Neural crest cell (in vitro differentiated cells): ENCODE measurements at places on chromosomes 4 and X. TPM values are rescaled to one million over a fixed set of nuclear protein-coding genes. Genes with fewer than 3 reads are reported as not detected.

The DDX53 gene
- total RNA-seq = not detected in 2 replicates

DNA sequence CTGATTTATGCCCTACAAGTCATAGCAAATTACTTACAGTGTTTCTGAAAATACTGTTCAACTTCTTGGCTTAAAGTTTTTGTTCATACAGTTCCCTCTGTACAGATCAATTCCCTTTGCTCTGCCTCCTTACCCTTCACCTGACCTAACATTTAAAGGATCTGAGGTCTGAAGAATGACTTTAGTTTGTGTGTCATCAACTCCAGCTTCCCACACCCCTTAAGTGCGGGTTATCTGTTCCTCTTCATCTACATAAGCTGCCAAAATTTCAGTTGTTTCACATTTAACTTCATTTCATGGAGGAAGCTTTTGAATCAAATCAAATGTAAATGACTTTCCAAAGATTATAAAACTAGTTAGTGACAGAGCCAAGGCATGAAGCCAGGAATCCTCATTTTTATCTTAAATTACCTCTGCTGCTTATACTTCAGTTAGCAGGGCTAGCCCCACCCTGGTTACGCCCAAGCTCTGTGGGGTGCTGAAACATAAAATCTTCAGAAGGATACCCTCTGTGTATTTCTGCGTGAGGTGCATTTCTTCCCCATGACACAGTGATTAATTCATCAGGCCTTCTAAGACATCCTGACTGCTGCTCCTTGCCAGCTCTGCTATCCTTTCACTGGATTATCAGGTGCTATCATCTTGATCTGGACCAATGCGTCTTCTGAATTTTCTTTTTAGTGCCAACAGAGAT, 16.5 kb downstream of the CXCL1 start:
- peaks cover 3% of the 10 kb centered on the region for H3K27me3 ChIP-seq
- no peaks in the 10 kb centered on the region for H3K4me1 ChIP-seq
- H3K36me3 ChIP-seq = no peaks in the 10 kb centered on the region

The PPP4R3C gene
- not detected in 2 replicates for total RNA-seq

DNA sequence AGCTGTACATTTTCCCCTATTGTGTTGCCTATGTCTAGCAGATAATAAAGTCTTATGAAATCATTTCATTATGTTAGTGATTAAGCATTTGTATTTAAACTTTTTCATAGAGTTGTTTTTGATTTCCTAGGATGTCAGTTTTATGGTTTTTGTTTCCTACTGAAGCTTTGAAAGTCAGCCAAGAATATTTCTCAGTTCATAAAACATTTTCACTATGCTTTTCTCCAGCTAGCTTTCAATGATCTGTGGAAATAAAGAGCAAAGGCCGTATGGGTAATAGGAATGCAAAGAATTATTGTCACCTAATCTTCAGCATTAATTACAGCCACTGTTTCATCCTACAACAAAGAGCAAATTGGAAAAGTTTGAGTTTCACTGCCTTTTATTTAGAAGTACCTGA, 145.7 kb upstream of the NUDT6 start:
- no peak for DNase-seq
- H3K36me3 ChIP-seq = no peaks in the 10 kb centered on the region
- H3K27ac ChIP-seq = no peak overlapping the region
- H3K27me3 ChIP-seq = no peaks in the 10 kb centered on the region
- peaks cover 3% of the 10 kb centered on the region for H3K4me1 ChIP-seq

The MAGEA10 gene
- not detected in 2 replicates for total RNA-seq

The COQ2 gene
- 19.7 and 21.9 TPM in 2 replicates for total RNA-seq

- H3K4me1 ChIP-seq = peaks cover 59% of the 10 kb centered on the region
- peaks cover 2% of the 10 kb centered on the region for H3K27me3 ChIP-seq
- DNase-seq = peak; percentile 15
- H3K27ac ChIP-seq = no peak overlapping the region
These were observed 2.8 kb downstream of the RTL5 start for GRCh38 chrX:72128881-72129280.

The SYTL5 gene
- 0.05 TPM in 1 of 2 replicates, not detected in the other for total RNA-seq

The CSAG2 gene
- total RNA-seq = not detected in 2 replicates

The SSX1 gene
- total RNA-seq = not detected in 2 replicates

DNA sequence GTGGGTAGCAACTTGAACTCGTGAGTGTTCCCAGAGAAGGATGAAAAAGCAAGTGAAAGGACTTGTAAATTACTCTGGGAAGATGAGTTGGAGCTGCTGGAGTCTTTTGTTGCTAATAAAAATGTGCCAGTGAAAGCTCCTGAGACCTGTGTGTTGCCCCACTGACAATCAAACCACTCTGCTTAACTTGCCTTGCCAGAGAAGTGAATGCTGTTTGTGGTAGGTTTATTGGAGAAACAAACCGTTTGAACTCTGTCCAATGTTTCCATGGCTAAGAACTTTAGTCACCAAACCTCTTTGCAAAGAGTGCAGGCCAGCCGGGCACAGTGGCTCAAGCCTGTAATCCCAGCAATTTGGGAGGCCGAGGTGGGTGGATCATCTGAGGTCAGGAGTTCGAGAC, 586.9 kb downstream of the PCDH7 start:
- no peak overlapping the region for H3K4me3 ChIP-seq
- no peaks in the 10 kb centered on the region for H3K4me1 ChIP-seq
- no peak for DNase-seq

GRCh38 chrX:134525086-134525792, 65.3 kb downstream of the HPRT1 start:
- H3K4me3 ChIP-seq = no peak overlapping the region
- peaks cover 9% of the 10 kb centered on the region for H3K4me1 ChIP-seq
- H3K27me3 ChIP-seq = no peaks in the 10 kb centered on the region
- DNase-seq = no peak

DNA sequence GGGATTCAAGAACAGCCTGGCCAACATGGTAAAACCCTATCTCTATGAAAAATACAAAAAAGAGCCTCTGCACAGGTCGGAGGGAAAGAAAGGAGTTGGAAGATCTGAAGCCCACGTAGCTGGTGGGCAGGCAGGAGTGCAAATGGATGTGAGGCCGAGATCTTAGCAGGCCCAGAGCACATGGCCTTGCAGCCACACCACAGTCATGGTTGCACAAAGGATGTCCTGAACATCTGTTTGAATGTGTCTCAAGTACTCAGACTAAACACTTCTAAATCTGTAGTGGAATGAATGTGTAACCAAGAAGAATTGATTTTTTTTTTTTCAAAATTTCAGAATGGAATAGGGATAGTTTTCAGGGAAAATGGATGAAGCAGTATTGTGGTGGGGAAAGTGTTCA, 10.8 kb downstream of the CA5B start:
- no peaks in the 10 kb centered on the region for H3K27me3 ChIP-seq
- H3K27ac ChIP-seq = no peak overlapping the region
- H3K36me3 ChIP-seq = no peaks in the 10 kb centered on the region
- peaks cover 30% of the 10 kb centered on the region for H3K4me1 ChIP-seq

DNA sequence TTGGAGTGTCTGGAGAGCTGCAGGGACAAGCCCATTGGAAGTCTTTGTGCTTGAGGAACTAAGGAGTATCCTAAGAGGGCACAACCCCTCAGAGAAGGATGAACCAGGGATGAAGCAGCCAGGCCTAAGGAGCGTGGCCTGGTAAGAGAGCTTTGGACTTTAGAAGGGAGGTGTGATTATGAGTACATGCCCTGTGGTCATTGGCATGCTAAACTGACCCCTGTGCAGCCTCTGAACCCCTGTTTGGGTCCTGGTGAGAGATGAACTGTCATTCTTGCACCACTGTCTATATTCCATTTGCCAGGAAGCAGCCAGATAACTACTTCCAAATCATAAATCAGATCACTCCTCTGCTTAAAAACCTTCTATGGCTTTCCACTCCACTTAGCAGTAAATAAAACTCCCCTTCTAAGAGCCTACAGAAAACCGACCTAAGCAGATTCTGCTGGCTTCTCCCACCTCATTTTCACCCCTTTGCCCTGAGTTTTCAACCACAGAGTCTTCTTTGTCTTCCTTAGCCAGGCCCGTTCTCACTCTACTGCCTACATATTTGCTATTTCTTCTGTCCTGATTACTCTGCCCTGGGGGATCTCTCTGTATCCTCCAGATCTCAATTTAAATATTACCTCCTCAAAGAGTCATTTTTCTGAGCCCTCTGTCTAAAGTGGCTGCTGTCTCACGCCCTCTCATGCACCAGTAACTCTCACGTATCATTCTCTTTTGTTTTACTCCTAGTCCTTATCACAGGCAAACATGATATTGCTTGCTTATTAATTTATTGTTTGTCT, 56.7 kb downstream of the MID1IP1 start:
- H3K36me3 ChIP-seq = no peaks in the 10 kb centered on the region
- H3K27ac ChIP-seq = peak overlapping the region; percentile 87
- no peaks in the 10 kb centered on the region for H3K27me3 ChIP-seq
- H3K4me3 ChIP-seq = peak overlapping the region; percentile 55
- no peak for DNase-seq
- peaks cover 18% of the 10 kb centered on the region for H3K4me1 ChIP-seq

The C4orf36 gene
- total RNA-seq = 1.9 and 3.2 TPM in 2 replicates

DNA sequence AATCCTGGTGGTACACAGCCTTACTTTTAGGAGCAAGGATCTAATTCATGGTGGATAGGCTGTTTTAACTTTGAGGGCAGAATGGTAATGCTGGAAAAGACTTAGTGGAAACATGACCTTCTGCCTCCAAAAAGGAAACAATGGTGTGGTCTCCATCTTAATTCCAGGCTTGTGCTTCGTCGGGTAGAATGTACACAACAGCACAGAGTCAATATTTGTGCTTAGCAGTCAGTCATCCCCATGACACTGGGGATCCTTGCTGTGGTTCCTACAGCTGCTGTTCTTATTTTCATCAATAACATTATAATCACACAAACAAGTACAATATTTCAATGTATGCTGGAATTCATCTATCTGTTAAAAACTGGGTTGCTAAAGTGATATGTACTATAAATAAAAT, 104.4 kb downstream of the HHIP start:
- H3K27me3 ChIP-seq = no peaks in the 10 kb centered on the region
- peaks cover 8% of the 10 kb centered on the region for H3K36me3 ChIP-seq
- H3K27ac ChIP-seq = no peak overlapping the region
- no peak overlapping the region for H3K4me3 ChIP-seq
- no peak for DNase-seq
- peaks cover 7% of the 10 kb centered on the region for H3K4me1 ChIP-seq

DNA sequence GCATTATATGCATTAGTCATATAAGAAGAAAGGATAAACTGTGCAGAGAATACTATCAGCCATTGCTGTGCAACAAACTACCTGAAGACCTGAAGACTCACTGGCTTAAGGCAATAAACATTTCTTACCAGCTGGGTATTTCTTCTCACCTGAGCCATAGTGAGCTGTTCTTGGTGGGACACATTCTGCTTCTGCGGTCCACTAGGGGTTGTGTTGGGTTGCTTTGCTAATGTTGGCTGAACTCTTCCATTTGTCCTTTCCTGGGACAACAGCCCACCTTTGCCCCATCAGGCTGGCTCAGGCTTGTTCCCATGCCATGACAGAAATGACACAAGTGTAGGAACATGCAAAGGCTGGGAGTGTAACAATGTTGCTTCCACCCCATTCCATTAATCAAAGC, 388.6 kb downstream of the PCDH7 start:
- DNase-seq = no peak
- H3K4me1 ChIP-seq = peaks cover 7% of the 10 kb centered on the region
- H3K4me3 ChIP-seq = no peak overlapping the region

- H3K36me3 ChIP-seq = no peaks in the 10 kb centered on the region
- no peaks in the 10 kb centered on the region for H3K4me1 ChIP-seq
- H3K4me3 ChIP-seq = no peak overlapping the region
These were observed 31.0 kb downstream of the TRPC5 start for GRCh38 chrX:112051576-112051975.

DNA sequence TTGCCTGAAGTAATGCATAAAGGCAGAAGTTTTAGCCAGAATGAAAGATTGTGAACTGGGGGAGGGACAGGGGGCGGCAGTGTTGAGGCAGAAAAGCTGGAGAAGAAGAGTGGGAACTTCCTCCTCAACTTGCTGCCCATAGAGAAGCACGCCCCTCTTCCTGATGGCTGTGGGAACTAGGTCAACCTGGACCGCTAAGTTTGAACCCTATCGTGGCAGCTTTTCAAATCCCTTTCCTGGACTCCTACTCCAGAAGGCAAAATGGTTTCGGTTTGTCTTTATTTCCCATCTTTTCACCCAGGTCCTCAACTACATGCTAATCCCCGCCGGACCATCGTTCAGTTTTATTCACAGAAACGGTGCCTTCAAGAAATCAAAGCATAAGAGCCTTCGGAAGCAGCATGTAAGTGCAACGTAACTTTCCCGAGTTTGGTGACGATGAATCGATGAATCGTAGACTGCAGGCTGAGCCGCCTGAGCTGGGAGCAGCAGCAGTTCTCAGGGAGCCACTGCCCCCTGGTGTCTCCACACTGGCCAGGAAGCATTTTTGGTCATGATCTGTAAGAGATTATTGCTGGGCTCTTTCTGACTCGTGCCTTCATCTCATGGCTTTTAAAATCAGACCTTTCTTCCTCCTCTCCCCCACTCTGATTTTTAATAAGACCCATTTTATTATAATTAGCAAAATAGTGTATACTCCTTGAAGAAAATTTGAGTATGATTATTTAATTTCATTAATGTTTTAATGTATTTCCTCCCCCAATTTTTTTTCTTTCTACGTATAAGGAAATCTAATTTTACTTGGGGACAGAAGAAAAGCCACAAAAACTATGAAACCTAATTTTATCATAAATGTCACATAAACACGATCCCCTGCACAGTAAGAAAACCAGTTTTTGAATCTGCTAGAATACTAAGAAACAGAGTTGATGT, 21.4 kb downstream of the SPINK2 start:
- no peaks in the 10 kb centered on the region for H3K36me3 ChIP-seq
- peak overlapping the region; percentile 75 for H3K27ac ChIP-seq
- peaks cover 11% of the 10 kb centered on the region for H3K4me1 ChIP-seq
- H3K27me3 ChIP-seq = peaks cover 3% of the 10 kb centered on the region
- peak; percentile 75 for DNase-seq

- H3K4me3 ChIP-seq = no peak overlapping the region
- H3K27me3 ChIP-seq = no peaks in the 10 kb centered on the region
- H3K27ac ChIP-seq = no peak overlapping the region
- H3K4me1 ChIP-seq = no peaks in the 10 kb centered on the region
- peaks cover 10% of the 10 kb centered on the region for H3K36me3 ChIP-seq
- DNase-seq = no peak
These were observed 459.6 kb downstream of the AFF2 start for GRCh38 chrX:148960060-148960459.

DNA sequence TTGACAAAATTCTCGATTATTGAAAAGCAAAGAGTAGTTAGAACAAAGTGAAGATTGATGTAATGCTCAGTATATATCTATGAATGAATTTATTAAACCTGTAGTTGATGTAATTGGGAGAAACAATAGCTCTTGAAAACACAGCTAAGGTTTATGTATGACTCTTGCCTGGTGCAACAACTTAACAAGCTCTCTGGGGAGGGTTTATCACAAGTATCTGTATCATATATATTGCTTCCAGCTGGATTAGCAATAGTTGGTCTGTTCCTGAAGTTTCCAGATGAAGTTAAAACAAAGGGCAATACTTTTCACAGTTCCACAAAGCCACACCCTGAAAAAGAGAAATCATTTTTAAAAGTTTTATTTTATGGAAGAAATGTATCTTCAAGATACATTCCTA, 91.4 kb downstream of the ARSJ start:
- no peaks in the 10 kb centered on the region for H3K4me1 ChIP-seq
- DNase-seq = no peak
- H3K4me3 ChIP-seq = no peak overlapping the region
- H3K27me3 ChIP-seq = no peaks in the 10 kb centered on the region
